ENCODE measurements at places on chromosomes 5 and 9. TPM values are rescaled to one million over a fixed set of nuclear protein-coding genes. Genes with fewer than 3 reads are reported as not detected.

DNA sequence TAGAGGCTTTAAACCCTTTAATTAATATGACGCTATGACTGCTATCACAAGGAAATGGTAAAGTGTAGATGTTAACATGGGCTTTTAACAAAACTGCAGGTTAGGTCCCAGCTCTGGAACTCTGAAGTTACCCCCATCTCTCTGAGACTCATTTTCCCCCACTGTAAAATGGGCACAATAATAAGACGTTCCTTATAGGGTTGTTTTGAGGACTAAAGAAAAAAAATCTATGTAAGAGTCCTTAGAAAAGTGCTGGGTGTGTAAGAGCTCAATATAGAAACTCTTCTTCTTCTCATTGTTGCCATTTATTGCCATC is 45.8 kb upstream of the STK32A start:
- no peak for DNase-seq

DNA sequence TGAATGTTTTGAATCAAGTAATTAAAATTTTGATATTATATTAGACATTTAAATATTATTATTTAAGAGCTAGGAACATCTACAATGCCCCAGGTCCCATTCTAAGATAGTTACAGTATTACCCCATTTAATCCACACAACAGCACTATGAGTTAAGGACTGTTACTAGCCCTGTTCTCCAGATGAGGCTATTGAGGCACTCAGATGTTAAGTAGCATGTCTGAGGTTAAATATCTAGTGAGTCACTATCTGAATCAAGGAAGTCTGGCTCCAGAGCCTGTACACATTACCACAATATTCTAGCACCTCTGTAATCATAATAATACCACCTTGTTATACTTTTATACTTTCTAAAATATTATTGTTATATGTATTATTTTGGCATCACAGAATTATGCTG is 304.6 kb downstream of the PDE4D start:
- peak; percentile 29 for DNase-seq

DNA sequence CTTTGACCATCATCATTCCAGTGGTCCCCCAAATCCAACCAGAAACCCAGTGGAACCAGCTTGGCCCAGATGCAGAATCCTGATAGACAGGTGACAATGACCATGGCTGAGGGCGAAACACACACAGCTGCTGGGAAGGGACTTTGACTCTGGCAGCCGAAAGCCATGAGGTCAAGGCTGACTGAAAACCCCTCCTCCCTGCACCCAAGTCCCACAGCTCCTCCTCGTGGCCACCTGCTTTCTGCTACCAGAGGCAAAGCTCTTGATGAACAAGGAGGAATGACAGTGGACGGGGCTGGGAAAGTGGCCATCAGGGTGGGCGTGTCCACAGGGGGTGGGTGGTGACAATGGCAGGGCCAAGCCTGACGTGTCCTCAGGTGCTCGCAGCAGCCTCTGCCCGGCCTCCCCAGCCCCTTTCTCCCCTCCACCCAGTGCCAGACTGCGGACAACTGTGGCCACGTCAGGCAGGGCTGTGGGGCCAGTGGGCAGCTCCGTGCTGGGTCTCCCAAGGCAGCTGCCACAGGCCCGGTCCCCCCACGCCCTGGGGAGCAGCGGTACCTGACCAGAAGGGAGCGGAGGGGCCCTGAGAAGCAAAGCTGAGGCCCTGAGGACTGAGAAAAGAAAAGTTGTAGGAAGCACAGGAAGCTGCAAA is 30.8 kb upstream of the SARDH start:
- DNase-seq: no peak

LCN10 gene
- not detected for total RNA-seq

SPTAN1 gene
- total RNA-seq: 411 TPM

FBN2 gene
- total RNA-seq: 11.8 TPM

EIF4E1B gene
- total RNA-seq: not detected

RMND5B gene
- 32.0 TPM for total RNA-seq
